ENCODE measurements at places on chromosomes 12 and 14.
A peak's percentile ranks its signal among the peaks of the same experiment; 100 is the strongest.

DNA sequence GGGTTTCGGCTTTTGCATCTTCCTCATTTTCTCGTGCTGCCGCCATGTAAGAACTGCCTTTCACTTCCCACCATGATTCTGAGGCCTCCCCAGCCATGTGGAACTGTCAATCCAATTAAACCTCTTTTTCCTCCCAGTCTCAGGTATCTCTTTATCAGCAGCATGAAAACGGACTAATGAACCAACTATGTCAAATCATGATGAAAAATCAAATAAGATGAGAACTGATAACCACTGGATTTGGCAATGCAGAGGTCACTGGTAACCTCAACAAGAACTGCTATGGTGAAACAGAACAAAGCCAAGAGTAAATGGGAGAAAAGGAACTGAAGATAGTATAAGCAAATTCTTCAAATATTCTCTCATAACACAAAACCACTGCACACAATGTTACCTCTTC lies 6.0 kb downstream of the EML5 start:
- no peak for DNase-seq

DNA sequence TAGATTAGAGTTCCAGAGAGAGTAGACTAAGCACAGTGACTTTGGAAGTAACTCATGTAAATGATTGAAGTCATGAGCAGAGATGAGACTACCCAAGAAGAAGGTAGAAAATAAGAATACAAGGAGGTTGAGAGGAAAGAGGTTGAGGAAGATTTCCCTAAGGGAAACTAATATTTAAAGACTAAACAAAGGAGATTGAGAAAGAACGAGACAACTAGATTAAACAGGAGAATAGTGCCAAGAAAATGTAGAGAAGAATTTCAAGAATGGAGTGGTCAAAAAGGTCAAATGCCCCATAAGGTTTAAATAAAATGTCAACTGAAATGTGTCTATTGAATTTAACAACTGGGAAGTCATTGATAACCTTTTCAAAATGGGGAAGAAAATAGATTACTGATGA lies 59.0 kb downstream of the RPS29 start:
- no peak for DNase-seq

- DNase-seq: no peak
Observed at GRCh38 chr12:126767334-126767733, 1499.6 kb upstream of the TMEM132C start.

- no peak for DNase-seq
Observed at GRCh38 chr12:80186727-80187217, 87.4 kb downstream of the OTOGL start.

GRCh38 chr14:78758333-78758732 lies 588.2 kb downstream of the NRXN3 start:
- DNase-seq: no peak

DNA sequence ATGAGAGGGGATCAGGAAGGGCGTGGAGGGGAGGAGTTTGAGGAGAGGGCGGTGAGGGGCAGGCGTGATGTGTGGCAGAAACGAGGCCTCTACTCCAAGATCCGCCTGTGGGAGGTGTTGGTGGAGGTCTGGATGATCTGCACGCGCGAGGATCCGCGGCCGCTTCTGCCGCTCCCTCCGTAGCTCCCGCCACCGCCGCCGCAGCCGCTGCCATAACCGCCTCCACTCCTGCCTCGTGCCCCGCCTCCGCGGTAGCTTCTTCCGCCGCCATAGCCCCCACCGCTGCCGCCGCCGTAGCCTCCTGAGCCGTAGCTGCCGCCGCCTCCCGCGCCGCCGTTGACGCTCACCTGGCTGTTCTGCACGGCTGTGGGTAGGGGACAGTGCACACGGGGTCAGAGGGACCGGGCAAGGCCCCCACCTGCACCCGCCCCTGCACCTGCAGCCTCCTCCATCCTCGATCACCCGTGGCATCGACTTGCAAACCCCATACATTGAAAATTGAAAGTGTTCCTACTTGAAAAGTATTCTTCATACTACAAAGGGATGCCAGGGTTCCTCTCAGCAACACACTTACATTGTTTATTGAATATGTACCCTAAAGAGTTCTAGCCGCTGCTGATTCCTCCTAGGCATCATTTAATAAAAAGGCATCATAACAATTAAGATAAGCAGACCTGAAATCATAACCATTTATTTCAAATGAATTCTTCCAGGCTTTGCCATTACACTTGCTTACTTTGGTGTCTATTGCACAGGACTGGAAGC lies 11.1 kb upstream of the KRT1 start:
- DNase-seq: peak; percentile 21

DNA sequence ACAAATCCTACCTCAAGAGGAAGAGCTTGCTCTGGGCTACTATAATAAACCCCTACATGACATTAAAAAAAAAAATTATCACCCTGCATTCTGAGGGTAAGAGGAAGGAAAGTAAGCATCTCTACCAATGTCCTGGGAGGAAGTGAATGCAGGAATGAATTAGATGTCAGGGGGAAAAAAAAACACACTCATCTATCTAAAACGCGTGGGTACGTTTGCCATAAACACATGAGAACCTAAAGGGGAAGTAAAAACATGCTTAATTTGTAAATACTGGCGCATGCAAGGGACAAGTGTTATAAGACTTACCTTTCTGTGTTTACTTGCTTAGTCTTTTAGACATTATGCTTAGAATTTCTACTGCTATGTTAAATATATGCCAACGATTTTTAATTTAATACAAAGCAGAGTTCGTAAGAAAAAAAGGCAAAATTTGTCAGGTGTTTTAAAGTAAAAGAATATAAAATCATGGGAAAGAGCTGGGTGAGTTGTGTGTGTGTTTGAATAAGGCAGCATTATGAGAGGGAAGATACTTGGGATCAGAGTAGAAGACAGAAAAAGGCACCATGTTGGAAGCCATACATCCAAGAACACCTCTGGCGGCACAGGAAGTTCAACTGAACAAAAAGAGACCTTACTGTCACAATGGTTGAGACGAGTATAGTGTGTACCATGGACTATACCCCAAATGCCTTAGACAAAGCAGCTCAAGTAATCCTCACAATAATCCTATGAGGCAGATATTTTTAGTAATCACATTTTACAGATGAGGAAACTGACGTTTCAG lies 1.5 kb downstream of the TMED8 start:
- DNase-seq: no peak

- DNase-seq: no peak
Observed at GRCh38 chr12:67457778-67458665, 188.9 kb downstream of the CAND1 start.

DNA sequence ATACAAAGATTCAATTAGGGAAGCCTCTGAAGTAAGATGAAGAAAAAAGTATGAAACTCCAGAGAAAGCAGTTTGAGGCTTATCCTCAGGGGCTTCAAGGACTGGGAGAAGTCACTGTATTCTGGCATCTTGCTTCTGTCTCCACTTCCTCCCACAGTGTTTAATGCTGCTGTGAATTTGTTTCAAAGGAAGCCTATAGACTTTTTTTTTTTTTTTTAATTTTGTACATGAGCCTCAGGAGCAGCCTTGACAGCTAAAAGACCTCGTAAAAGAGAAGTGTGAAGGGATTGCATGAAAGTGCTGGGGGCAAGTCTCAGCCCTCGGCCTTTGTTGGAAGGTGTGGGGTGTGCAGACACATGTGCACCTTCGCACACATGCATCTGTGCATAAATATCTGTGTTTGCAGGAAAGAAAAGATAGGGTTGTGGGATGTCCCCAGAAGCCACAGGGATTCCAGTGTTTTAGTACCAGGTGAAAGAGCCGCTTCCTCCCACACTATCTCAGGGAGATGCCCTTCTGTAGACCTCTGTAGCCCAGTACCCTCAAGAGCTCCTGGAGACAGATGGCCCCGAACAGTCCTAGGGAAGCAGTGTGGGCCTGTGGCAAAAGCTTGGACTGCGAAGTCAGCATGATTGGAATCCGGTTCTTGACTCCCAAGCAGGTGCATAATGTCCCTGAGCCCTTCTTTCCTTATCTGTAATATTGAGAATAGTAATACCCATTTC lies 193.5 kb upstream of the BCL2L14 start:
- DNase-seq: no peak

DNA sequence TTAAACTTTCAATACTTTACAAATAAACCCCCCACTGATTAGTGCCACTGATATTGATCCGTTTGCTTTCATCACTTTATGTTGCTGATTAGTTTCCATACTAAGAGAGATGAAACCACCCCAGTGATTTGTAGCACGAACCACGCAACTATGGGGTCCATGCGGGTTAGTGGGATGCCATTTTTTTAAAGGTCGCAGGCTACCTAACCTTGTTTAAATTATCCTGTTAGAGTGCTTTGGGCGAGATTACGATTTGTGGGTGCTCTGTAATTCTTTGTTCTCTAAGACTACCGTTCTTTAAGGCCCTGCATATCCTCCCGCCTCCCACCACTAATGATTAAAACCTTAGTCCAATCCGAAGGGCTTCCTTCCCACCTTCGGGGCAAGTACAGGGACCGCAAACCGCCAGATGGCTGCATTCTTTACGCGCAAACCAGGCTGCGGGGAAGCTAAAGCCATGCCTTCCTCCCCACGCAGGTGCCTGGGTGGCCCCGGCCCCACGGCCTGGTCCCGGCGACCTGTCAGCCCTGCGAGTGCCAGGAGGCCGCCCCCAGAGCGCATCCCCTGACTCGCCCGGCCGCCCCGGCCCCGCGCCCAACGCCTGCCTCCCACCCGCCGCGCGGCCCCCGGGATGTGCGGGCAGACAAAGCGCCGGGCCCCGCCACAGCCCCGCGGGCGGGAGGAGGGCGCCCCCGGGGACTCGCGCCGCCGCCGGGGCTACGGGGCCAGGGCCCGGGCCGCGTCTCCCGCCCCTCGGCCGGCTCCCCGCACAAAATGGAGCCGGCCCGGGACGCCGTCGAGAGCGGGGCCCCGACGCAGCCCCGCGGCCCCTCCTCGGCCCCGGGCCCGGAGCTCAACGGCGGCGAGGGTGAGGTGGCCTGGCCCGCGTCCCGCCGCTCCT lies 759 bp downstream of the NFYB start:
- DNase-seq: peak; percentile 31

GRCh38 chr14:69048456-69048855 lies 69.4 kb upstream of the ACTN1 start:
- DNase-seq: no peak

DNA sequence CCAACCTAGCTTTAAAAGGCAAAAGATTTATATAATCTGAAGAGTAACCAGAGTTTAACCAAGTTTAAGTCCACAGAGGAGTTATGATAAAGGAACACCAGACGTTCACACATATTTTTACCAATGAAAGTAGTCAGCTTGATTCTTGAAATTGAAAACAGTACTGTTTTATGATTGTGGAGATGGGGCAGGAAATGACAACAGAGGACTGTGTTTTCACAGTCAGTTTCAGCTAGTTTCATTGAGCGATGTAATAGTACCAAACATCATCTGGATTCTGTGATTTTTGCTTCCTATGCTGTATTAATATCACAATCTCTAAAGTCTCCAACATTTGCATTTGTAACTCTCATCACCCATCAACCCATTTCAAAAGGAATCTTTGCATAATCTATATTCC lies 34.2 kb upstream of the SLC6A15 start:
- no peak for DNase-seq

GRCh38 chr12:10448236-10448635 lies 4.9 kb downstream of the KLRC1 start:
- no peak for DNase-seq

GRCh38 chr14:64508215-64508776 lies 3.7 kb downstream of the ZBTB1 start:
- no peak for DNase-seq

DNA sequence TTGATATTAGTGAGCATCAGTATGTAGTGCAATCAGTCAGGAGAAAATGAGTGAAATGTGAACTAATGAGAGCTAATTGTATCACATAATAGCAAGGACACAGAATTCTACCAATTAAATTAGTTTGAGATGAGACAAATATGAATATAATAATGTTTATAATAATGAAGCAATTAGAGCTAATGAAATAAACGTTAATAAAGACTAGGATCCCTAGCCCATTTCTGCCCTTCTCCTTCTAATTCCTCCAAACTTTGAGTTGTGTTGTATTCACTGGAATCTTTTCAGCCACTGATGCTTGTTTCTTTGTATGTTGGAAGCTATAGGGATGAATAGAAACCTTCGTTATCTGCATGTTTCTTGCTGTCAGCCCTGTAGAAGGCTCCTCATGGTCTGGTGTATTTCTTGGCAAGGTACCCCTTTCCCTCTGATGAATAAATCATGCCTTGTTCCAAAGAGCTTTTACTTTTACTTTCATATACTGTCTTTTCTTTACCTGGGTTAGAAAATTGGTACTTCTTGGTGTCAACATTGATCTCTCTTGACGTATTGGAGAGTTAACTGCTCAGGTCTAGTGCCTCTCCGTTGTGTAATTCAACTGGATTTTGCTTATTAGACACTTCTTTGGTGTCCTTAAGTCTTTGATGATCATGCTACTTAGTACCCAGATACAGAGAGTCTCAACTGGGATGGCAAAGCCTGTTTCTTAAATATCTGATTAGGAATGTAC lies 154.8 kb downstream of the PTCSC3 start:
- DNase-seq: no peak

DNA sequence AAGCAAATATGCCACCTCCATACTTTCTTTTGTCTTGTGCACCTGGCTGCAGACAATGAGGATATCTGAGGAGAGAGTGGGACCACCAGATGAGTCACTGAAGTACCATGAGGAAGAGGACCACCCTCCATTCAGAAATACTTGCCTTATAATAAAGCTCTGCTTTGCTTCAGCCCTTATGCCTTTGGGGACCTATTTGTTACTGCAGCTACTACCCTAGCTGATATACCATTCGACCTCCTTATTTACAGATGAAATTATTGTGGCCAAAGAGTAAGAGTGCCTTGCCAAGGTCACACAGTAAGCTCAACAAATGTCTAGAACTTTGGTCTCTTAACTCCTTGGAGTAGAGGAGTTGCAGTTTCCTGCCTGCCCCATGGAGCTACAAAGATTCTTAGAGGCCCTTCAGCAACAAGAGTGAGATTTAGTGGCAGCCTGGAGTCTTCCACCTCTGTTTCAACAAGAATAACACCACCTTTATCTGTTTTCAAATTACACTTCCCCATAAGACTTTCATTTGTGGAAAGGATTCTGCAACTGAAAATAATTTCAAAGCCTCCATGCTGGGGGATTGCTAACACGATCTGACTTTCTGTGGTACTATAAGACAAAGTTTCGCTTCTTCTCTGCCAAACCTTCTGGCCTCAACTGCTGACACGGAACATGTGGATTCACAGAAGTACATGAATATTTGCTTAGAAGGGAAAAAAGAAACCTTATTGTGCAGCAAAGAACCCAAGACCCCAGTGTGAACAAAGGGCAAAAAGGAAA lies 3.6 kb downstream of the CMKLR1 start:
- DNase-seq: no peak

GRCh38 chr14:100049220-100049619 lies 16.0 kb upstream of the EVL start:
- DNase-seq: no peak

DNA sequence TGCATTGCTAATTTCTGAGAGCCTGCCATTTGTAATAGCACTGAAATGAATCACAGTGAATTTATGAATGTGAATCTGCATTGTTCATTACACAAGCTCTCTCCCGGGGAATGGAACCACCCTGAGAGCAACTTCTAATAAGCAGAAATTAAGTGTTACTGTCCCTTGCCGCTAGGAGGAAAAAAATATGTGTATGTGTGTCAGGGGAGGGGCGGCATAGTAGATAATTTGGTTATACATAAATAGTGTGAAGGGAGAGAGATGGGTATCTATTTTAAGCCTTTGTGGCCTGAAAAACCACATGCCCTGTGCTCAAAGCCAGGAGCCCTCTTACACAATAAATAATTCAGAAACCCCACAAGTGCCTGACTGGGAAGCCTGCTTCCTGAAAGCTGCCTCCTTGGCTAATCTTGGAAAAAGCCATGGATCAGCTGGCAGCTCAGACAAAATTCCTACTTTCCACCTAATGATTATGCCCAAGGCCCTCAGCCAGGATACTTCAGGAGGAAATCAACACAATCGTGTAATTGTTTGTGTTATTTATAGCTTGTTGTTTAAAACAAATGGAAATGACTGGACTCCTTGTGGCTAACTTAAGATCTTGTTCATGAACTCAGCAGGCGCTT lies 366.2 kb upstream of the KITLG start:
- DNase-seq: peak; percentile 1
